NCI-H2227 treated with DMSO at 0.1 percent for 48 hours (cell line): ENCODE measurements at places on chromosomes 2 and 18.

- DNase-seq = no peak
These were observed 50.0 kb upstream of the TTC39C start for GRCh38 chr18:23964282-23965238.

DNA sequence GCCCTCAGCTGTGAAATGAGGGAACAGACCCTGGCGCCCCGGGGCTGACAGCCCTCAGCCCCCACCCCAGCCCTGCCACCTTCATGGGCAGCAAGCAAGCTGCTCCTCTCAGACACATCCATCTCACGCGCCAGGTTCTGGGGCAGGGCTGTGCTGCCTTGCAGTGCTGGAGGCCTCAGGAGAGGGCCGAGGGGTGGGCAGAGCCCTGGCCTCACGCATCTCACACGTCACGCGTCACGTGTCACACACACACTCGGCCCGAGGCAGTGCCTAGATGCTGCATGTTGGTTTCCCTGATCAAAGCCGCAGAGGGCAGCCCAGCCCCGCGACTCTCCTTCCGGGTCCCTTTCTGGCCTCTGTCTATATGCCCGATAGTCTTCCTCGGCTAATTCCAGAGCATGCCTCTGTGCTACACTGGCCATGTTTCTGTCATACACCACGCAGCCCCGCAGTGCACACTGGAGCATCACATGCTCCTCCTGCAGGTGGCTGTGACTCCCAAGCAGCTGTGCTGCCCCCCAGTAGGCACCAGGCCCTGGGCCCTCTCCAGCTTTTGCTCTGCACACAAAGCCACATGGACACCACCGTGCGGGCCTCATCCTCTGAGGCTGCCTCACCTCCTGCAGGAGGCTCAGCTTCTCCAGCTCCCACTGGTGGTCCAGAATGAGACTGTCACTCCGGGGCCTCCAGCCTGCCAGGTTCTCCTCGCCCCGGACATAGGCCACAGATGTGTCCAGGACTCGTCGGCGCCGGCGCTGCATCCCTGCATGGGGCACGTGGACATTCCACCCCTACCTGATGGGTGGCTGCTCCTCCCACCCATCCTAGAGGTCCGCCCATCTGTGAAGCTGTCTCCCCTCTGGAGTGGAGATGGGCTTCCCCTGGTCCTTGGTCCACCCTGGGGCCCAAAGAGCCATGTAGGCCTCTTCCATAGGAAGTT lies 31.4 kb downstream of the AQP12A start:
- DNase-seq = no peak

DNA sequence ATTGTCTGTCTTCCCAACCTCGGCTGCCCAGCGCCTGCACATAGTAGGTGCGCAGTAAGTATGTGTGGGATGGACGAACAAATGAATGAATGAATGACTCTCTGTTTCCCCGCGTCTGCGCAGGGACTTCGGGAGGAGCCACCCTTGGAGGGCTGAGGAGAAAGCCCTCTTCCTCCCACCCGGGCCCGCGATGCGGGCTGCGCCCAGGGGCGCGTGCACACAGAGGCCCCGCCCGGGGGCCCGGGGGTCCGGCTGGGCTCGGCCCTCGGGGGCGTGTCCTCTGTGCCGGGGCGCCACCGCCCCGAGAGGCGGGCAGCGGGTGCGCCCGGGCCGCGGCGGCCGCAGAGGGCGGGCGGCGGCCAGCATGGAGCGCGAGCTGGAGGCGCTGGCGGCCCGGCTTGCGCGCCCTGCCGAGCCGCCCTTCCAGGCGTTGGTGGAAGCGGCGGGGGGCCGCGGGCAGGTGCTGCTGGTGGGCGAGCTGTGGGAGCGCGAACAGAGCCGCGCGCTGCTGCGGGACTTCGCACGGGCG lies at the start of gene C2orf72:
TSS of gene C2orf72 (plus strand) at position 322 of the 529 bp plus-strand sequence. CDS start at position 365, 43 bp downstream.
- DNase-seq = no peak

DNA sequence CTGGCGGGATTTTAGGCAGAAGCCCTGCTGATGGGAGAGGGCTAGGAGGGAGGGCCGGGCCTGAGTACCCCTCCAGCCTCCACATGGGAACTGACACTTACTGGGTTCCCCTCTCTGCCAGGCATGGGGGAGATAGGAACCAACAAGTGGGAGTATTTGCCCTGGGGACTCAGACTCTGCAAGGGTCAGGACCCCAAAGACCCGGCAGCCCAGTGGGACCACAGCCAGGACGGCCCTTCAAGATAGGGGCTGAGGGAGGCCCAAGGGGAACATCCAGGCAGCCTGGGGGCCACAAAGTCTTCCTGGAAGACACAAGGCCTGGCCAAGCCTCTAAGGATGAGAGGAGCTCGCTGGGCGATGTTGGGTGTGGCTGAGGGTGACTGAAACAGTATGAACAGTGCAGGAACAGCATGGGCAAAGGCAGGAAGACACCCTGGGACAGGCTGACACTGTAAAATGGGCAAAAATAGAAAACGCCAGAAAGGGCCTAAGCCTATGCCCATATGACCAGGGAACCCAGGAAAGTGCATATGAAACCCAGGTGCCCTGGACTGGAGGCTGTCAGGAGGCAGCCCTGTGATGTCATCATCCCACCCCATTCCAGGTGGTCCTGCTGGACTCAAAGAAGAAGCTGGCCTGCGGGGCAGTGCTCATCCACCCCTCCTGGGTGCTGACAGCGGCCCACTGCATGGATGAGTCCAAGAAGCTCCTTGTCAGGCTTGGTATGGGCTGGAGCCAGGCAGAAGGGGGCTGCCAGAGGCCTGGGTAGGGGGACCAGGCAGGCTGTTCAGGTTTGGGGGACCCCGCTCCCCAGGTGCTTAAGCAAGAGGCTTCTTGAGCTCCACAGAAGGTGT lies 8.5 kb downstream of the PROC start:
- no peak for DNase-seq

DNA sequence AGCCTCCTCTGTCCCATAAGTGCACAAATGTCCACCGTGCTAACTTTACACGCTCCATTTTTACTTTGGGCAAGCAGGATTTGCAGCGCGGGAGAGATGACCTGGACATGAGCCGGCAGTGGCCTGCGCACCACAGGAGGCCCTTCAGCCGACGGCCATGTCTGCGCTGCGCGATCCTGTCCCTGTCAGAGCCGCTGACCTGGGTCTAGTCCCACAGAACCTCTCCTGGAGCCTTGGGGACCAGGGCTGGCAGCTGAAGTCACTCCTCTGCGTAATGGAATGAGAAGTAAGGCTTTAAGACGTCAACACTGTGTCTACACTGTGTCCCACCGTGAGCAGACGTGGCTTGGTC lies 29.6 kb downstream of the ADI1 start:
- no peak for DNase-seq

DNA sequence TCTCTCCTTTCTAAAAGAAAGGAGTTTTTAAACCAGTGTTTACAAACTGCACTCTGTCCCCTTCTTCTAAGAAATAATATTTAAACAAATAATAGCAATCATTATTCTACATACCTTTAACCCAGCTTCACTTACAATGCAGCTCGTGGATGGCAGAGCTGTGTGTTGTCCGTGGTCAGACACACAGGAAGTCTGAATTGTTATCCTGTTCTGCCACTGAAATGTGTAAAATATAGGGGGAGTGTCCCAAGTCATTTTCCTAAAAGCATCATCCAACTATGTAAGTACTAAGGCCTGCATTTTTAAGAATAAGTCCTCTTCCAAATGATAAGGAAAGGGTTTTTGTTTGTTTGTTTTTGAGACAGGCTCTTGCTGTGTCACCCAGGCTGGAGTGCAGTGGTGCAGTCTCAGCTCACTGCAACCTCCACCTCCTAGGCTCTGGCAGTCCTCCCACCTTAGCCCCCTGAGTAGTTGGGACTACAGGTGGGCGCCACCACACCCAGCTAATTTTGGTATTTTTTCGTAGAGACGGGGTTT lies 2.7 kb upstream of the PPP4R1 start:
- DNase-seq = peak; percentile 33

- DNase-seq = peak; percentile 79
These were observed 70.2 kb upstream of the FSHR start for GRCh38 chr2:49224426-49225010.

GRCh38 chr2:46942143-46942526 lies 26.5 kb upstream of the MCFD2 start:
- no peak for DNase-seq

DNA sequence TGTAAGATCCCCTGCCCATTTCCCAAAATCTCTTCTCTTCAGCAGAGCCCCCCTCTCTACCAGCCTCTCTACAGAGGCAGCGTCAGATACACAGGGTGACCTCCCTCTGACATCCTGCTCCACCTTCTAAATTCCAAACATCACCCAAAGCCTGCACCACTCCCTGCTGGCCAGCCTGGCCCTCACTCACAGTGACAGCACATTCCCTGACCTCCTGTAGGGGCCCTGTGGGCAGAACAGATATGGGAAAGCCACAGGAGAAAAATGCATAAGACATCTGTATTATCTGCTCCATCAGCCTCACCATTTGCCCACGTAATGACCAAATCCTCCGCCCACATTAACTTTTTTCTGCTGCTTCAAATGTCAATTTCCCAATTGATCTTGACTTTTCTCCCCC lies 40.6 kb downstream of the TRABD2A start:
- no peak for DNase-seq

DNA sequence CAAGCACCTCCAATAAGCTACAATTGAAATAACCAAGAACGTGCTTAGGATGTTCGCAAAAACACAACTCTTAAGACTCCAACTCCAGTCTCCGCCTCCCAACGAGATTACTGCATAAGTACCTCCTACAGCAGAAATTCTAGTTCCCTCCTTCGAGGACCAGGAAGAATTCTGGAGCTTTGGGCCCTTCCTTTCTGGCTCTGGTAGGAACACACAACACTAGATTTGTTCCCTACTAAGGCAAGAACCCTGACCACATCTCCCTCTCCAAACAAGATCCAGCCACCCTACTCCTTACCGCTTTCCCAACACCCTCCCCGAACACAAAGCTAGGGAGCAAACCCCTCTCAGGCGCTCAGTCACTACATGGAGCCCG lies 721 bp downstream of the ADAM17 start:
- peak; percentile 63 for DNase-seq
